A172 (cell line): ENCODE measurements at places on chromosomes 7 and 10.

GRCh38 chr7:42222125-42222524, 14.9 kb downstream of the GLI3 start:
- DNase-seq: no peak

- DNase-seq: no peak
Measured at GRCh38 chr7:16203065-16203464, 218.3 kb downstream of the CRPPA start.

GRCh38 chr7:44891372-44891771, 6.0 kb upstream of the PURB start:
- DNase-seq: no peak

GRCh38 chr7:86339051-86339450, 304.7 kb upstream of the GRM3 start:
- DNase-seq: no peak

- DNase-seq: no peak
Measured at GRCh38 chr10:5440206-5440605, 27.8 kb downstream of the NET1 start.

DNA sequence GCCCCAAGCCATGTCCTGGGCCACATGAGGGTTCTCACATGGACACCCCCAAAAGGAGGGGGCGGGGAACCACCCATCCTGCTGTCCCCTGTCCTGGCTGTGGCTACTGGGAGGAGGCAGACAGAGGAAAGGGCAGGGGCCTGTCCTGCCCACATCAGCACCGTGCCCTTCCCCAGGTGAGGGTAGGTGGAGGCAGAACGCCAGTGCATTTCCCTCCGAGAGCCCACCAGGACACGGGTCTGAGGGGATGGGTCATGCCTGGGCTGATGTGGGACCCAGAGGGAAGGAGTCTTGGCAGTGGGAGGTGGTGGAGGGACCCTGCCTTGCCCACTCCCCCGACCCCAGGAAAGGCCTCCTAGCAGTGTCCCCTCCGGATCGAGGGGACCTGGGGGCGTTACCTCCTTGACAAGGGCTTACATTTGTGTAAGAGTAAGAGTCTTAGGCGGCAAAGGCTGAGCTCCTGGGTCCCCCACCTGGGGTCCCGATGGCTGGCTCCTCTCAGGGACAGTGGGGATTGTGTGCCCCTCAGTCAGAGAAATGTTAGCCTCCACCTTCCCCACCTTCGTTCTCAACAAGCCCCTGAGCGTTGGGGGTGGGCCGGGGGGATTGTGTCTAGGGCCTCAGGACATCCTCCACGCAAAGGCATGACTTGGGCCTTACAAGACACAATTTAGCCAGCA, 6.1 kb downstream of the CRYGN start:
- DNase-seq: no peak

- DNase-seq: no peak
Measured at GRCh38 chr10:29687421-29688164, 52.8 kb upstream of the SVIL start.

GRCh38 chr7:156051884-156052283, 239.6 kb upstream of the SHH start:
- DNase-seq: no peak

- DNase-seq: no peak
Measured at GRCh38 chr7:75650062-75650461, 88.7 kb downstream of the HIP1 start.

GRCh38 chr7:14009453-14010418, 20.3 kb upstream of the ETV1 start:
- DNase-seq: no peak

- peak; percentile 96 for DNase-seq
Measured at GRCh38 chr10:6218692-6219493, 16.2 kb downstream of the PFKFB3 start.

DNA sequence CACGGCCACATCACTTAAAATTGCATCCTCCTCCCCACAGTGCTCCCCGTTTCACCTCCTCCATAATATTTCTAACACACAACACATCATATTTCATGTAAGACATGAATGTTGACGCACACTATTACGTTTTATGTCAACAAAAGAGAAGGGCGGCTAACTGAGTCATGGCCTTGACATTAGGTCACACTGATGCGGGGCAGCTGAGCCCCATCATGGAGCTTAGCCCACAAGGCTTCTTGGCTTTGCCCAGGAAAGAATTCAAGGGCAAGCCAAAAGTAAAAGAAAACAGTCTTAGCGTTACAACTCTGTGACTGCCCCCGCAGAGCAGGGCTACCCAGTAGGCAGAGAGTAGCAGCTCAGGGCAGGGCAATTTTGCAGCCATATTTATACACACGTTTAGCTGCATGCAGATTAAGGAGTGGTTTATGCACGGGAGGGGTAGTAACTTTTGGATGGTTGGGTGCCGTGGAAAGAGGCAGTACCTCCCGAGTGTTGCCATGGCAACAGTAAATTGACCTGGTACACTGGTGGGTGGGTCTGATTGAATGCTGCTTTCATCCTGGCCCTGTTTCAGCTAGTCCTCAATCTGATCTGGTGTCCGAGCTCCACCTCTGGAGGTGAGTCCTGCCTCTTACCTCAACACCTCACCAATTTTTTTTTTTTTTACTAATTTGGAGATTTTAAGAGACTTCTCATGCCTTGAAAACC, 156.2 kb upstream of the FRMD4A start:
- no peak for DNase-seq

DNA sequence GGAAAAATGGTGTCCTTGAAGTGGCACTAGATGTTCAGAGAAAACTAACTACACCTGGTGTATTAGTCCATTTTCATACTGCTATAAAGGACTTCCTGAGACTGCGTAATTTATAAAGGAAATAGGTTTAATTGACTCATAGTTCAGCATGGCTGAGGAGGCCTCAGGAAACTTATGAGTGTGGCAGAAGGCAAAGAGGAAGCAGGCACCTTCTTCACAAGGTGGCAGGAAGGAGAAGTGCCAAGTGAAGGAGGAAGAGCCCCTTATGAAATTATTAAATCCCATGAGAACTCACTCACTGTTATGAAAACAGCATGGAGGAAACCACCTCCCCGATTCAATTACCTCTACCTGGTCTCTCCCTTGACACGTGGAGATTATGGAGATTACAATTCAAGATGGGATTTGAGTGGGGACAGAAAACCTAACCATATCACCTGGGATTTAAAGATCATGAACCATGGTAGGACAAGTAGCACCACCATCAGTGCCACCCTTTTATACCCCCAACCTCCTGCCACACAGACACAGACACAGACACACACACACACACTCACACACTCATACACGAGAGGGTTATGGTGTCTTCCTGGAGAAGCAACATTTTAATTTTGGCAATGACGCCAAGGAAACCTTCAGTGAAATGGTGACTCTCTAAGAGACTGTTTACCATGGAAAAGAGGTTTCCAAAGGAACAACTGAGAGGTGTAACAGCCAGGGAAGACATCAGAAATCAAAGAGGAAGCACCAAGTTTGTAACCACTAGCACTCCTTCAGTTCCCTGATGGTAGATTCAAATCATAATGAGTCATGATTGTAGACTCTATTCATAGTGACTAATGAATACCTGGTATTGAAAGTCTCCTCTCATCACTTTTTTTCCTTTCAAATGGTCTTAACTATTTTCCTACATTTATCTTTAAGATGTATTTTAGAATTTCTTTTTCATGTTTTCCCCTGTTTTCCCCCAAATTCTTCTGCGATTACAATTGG, 41.8 kb upstream of the WNT16 start:
- DNase-seq: peak; percentile 68

DNA sequence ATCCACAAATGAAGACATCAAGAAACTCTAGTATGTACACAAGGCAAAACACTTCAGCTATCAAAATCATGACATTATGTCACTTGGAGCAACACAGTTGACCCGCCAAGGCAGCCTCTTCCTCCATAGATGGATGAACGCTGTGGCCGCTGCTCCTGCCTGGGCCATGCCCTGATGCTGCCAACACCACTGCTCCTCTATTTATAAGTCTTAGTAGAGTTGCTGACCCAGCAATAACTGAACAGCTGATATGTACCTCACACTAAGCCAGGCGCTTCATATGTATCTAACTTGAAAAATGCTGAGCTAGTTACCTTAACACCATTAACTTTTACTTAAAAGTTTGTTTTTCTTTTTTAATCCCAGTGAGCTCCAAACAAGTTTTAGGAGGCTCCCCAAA, 131.9 kb downstream of the LYZL1 start:
- DNase-seq: no peak

- peak; percentile 86 for DNase-seq
Measured at GRCh38 chr10:95333997-95334804, 43.4 kb upstream of the PDLIM1 start.

DNA sequence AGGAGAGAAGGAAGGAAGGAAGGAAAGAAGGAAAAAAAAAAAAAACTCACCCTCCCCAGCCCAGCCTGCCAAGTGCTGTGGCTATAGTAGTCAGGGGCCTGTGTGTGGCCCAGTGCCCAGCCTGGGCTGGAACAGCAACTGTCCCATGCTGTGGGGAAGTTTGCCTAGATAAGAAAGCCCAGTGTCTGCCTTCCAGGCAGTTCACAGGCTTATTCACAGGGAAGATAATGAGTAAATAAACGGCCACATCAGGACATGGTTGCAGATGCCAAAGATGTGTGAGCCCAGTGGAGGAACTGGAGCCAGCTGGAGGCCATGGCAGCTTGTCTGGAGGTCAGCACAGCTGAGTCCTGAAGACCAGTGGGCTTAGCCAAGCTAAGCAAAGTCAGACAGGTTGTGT, 132.4 kb upstream of the FOXK1 start:
- DNase-seq: no peak

GRCh38 chr10:124142960-124143359, 49.6 kb upstream of the CHST15 start:
- no peak for DNase-seq

- DNase-seq: no peak
Measured at GRCh38 chr7:73570521-73570920, 7.9 kb downstream of the TBL2 start.

GRCh38 chr7:50807026-50807730, 24.5 kb upstream of the GRB10 start:
- DNase-seq: no peak

- DNase-seq: no peak
Measured at GRCh38 chr10:70186571-70186970, 16.3 kb upstream of the SAR1A start.

- peak; percentile 10 for DNase-seq
Measured at GRCh38 chr7:36563706-36564327, 160.5 kb downstream of the AOAH start.

DNA sequence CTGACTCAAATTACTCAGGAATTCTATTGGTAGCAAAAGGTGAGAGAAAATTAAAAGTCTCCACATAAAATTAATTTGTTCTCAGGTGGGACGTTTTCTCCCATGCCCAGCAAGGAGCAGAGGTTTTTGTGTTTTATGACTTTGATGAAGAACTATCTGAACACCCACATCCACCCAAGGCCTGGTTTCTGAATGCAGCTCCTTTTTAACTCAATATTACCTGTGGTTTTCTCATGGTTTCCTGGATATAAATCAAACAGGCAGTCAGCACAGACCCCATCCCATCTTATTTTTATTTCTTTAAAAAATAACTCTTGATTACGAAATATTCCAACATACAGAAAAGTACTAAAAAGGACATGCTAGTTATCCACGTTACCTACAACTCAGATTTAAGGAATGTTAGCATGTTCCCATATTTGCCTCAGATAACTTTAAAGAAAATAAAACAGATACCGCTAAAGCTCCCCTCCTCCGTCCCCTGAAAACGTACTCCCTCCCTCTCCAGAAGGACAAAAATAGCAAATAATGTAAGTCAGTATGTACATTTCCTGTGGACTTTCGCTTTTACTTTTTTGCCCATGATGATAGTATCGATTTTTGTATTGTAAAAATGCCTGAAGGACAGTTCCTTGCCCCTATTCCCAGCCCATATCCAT, 43.4 kb downstream of the GLI3 start:
- no peak for DNase-seq

GRCh38 chr7:53070883-53071282, 35.5 kb downstream of the POM121L12 start:
- no peak for DNase-seq

DNA sequence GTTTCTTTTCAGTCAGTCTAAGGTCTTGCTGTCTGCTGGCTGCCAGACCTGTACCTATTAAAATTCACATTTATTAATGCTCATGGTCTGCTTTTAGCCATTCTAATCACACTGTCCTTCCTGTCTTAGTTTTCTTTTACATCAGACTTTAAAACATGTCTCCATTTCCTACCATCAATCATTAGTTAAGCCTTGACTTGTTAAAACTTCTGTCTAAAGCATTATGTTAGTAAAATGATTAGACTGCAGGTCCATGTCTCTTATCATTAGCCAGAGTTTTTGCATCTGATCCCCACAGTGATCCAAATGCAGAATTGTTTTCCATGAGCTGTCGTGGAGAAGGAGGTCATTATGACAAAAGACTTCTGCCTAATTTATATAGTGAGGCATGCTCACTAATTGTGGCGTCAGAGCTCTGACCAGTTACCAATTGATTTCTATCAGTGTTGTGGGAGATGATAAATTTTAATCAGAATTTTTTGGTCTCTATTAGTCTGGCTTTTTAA, 226.5 kb downstream of the DKK1 start:
- DNase-seq: no peak

DNA sequence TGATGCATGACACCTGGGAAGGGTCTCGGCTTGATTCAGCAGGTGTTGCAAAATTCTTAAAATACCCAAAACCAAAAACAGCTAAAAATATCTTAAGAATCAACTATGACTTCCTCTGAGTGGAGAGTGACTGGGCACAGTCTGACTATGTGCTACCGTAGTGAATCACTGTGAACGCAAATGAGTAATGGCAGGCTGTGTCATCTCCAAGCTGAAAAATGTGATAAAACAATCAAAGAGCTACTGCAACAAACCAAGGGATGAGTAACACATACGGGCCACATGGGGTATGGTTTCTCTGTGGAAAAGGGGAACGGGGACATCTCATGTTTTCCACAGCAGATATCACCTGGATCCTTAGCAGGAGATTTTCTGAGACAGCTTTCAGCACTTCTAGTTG, 127.5 kb downstream of the ABCA13 start:
- peak; percentile 91 for DNase-seq

DNA sequence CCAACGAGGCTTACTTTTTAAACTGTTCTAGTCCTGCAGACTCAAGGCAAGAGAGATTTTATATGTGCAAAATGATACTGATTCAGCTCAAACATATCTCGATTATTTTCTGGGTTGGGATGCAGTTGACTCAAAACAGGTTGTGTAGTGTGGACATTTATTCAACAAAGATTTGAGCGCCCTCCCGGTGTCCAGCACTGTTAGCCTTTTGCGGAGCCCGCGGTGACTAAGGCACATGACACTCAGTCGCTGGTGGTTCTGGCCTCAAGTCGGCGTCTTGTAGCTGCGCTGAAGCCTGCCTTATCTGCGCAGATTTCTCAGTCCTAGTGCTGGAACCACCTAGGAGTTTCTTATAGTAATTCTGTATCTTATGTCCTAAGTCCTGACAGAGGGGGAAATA, 938 bp upstream of the CADPS2 start:
- DNase-seq: no peak

GRCh38 chr10:116511365-116511764, 34.4 kb upstream of the PNLIP start:
- DNase-seq: no peak

DNA sequence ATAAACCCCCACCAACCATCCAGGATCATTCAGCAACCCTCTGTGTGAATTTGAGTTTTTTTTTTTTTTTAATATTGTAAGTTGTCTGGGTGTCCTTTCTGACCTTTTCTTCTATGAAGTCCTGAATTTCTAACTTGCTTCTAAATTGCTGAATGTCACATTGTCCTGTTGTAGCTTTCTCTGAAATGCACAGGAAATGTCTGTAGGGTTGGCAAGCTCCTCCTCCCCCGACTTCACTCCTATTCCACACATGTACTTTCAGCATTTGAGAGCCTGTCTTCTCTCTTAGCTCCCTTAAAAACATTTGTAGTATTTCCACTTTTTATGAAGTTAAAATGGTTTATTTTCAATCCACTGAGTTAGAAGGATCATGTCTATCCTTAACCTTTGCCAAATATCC, 3.3 kb upstream of the CNNM2 start:
- DNase-seq: no peak
